ENCODE measurements at places on chromosomes 1 and 21. TPM values are rescaled to one million over a fixed set of nuclear protein-coding genes. Genes with fewer than 3 reads are reported as not detected.

DNA sequence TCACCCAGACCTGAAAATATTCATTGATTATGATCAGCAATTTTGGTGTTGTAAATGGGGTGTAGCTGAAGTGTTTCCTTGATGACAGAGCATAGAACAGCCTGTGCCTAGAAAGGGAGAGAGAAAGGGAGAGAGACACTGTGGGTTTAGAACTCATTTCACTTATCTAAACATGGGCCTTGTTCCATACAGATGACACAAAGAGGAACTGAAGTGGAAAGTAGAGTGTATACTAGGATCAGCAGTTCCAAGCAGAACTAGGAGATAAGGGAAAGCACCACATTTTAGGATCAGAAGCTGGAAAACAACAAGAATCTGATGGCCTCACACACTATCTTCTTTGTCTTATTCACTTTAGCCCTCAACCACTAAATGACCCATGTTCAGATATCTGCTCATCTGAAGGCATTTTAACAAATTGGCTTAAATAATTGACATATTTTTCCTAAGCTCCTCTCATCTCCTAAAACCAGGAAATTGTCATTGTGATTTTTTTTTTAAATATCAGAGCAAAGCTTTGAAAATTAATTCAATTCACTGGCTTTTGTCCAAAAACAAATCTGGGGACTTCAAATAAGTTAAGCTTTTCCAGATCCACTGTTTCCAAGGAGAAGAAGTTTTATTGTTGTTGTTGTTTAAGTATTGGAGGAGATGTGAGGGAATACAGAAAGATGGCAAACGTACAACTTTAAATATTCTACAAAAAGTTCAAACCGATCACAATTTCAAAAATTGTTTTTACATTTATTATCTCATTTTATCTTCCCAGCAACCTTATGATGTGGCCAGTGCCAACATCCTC lies 103.8 kb downstream of the LYPLAL1 start:
- DNase-seq: no peak

DNA sequence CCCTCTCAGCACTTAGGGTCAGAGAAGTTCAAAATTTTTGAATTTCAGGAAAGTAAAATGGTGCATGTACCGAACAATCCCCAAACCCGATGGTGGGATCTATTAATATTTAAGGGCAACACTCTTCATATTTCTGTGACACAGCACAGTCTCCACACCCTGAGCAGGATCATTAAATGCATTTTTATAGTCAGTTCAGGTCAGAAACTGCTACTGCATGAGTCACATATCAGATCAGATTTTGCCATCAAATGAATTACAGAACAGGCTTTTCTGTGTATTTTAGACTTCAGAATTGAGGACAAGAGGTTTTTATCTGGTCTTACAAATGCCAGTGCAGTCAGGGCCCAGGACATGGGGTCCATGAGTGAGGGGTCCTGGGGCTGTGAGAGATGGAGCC lies 79.2 kb downstream of the RIPK4 start:
- no peak for DNase-seq

DNA sequence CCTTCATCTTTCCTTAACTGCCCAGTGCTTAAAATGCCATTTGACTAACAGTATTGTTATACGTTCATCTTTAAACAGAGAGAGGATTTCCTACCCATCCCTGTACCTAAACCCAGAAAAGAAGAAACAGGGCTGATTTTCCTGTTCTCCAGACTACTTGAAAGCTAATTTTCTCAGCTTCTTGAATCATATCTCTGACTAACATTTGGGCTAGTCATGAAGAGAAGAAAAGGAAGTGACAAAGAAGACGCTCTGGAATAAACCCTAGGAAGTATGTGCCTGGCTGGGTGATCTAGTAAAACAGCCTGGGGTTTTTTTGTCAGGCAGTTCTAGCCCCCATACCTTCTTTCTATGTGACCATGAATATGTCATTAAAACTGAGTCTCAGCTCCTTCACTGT lies 44.8 kb upstream of the SGIP1 start:
- no peak for DNase-seq

GRCh38 chr1:5954964-5955363 lies 37.3 kb downstream of the NPHP4 start:
- no peak for DNase-seq

GRCh38 chr1:214354440-214355148 lies 73.6 kb downstream of the SMYD2 start:
- DNase-seq: no peak

GRCh38 chr1:59096501-59096900 lies 200.4 kb upstream of the FGGY start:
- no peak for DNase-seq

Gene EDARADD
- total RNA-seq: 4.4 TPM

Gene RPE65
- total RNA-seq: not detected

Gene SFN
- 2.6 TPM for total RNA-seq

Data from GM23338 (cell line).